ENCODE measurements at places on chromosomes 3 and 15.

DNA sequence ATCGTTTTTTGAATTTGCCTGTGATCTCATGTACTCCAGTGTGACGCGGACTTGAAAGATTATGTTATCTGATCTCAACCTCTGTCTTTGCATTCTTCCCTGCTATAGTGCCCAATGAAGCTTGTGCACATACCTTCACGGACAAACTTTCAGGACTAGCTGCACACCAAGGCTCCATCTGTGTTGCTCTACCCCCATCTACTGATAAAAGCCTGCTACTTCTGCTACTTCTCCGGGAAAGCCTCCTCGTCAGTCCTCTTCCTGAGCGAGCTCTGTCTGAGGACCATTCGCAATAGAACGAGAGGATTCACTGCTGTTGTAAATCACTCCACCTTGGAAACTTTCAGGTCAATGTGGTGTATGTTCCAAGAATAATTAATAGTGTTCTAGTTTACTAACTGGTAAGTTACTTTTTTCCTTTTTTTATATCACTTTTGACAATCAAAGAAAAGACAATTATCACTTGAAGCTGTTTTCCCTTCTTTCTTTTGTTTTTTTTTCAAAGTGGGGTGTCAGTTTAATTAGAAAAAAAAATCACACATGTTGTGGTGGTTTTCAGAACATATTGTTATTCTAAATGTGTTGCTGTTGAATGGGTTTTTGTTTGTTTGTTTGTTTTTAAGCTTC is 217.6 kb downstream of the ARRDC4 start:
- H3K4me3 ChIP-seq: no peak overlapping the region
- peaks cover 43% of the 10 kb centered on the region for H3K27me3 ChIP-seq
- peaks cover 8% of the 10 kb centered on the region for H3K4me1 ChIP-seq

- no peak for DNase-seq
- H3K27me3 ChIP-seq: no peaks in the 10 kb centered on the region
- H3K4me3 ChIP-seq: no peak overlapping the region
- no peaks in the 10 kb centered on the region for H3K4me1 ChIP-seq
Measured at GRCh38 chr3:185024406-185024805, 128.5 kb downstream of the C3orf70 start.

DNA sequence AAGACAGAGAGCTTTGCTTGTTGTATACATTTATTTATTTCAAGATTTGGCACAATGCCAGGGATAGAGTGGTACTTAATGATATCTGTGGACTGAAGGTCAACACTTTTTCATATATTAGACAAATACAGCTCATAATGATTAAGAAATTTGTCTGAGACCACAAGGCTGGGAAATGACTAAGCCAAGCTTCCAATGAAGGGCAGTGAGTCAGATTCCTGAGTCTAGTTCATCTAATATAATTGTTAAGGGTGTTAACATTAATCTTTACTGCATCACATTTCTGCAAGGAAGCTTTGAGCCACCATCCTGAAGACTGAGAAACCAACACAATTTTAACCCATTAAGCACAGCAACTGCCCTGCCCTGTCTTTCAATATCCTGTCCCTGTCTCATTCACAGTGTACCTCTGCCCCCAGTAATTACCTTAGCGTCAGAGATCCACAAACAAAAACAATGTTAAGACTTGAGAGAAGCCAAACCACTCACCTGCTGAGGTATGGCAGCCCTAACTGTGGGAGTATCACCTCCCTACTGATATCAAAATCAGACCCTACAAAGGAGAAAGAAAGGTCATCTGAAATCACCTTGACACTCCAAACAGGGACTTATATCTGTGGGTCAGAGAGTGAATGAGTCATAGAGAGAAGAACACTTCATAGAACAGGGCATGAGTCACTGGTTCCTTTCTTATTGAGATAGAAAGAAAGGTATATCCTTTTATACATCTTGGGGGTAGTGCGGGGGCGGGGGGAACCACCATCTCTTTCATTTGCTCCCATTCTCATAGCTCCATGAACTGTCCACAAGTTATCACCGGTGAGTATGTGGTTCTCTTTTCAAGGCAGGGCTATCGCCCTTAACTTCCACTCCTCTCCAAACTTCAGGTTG is 74.7 kb downstream of the MAGI1 start:
- peak overlapping the region; percentile 41 for H3K4me3 ChIP-seq
- DNase-seq: peak; percentile 32
- peaks cover 12% of the 10 kb centered on the region for H3K27me3 ChIP-seq
- H3K36me3 ChIP-seq: no peaks in the 10 kb centered on the region
- H3K4me1 ChIP-seq: peaks cover 15% of the 10 kb centered on the region

GRCh38 chr15:63156755-63157117 is 541 bp downstream of the RPS27L start:
- H3K27ac ChIP-seq: peak overlapping the region; percentile 97
- H3K4me3 ChIP-seq: peak overlapping the region; percentile 99
- H3K36me3 ChIP-seq: peaks cover 44% of the 10 kb centered on the region
- DNase-seq: peak; percentile 35
- peaks cover 24% of the 10 kb centered on the region for H3K4me1 ChIP-seq

DNA sequence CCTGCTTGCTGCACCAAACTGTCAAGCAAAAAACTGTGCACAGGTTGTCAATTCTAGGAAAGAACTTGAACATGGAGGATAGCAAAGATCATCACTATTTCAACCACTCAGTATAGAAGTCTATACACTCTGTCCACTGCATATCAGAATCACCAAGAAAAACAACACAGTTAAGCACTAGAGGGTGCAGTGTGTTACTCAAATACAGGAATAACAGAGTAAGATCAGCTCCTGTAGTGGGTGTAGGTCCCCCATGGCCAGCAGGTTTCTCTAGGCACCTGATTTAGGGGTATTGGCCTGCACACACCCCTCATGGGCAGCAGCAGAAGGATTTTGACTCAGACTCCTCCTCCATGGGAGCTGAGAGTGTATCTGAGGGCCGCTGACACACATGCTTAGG is 464.1 kb downstream of the EPHA6 start:
- H3K36me3 ChIP-seq: no peaks in the 10 kb centered on the region
- H3K27me3 ChIP-seq: no peaks in the 10 kb centered on the region
- no peak overlapping the region for H3K27ac ChIP-seq

- H3K36me3 ChIP-seq: no peaks in the 10 kb centered on the region
- no peak overlapping the region for H3K27ac ChIP-seq
- H3K27me3 ChIP-seq: peaks cover 22% of the 10 kb centered on the region
Measured at GRCh38 chr15:82804575-82804949, 1.3 kb downstream of the FSD2 start.

- H3K4me3 ChIP-seq: no peak overlapping the region
- no peaks in the 10 kb centered on the region for H3K36me3 ChIP-seq
- H3K27ac ChIP-seq: no peak overlapping the region
- H3K27me3 ChIP-seq: no peaks in the 10 kb centered on the region
- no peak for DNase-seq
- H3K4me1 ChIP-seq: no peaks in the 10 kb centered on the region
Measured at GRCh38 chr3:175743733-175744400, 884.7 kb downstream of the NAALADL2 start.

DNA sequence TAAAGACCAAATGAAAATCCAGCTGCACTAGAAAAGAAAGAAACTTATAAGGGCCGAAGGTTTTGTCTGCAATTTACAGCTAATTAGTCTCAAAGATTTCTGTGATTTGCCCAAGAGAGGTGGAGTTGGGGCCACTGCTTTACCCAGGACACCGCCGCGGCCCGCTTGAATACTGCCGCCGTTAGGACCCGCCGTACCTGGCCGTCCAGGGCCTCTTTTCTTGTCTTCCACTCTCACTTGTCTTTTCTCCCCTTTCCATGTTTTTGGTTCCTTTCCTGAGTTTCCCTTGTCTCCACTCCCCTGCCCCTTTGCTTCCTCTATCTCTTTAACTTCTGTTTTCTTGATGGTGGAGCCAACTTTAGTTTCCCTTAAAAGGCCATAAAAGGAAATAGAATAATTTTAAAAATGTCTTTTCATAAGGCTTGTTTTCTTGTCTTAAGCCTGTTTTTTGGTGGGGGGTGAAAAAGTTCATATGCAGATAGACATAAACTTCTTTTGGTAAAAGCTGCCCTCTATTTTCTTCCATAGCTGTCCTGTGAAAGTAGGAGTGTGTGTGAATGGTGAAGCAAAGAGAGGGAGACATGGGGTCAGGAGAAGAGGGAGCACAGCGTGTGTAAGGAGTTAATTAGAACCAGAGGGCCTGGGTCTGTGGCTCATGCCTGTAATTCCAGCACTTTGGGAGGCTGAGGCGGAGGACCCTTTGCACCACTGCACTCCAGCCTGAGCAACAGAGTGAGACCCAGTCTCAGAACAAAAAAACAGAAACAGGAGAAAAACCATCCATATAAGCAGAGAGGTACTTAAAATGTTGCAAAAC is 16.0 kb upstream of the CCNL1 start:
- H3K4me3 ChIP-seq: peak overlapping the region; percentile 87
- peaks cover 33% of the 10 kb centered on the region for H3K4me1 ChIP-seq
- no peaks in the 10 kb centered on the region for H3K27me3 ChIP-seq
- H3K27ac ChIP-seq: peak overlapping the region; percentile 99

DNA sequence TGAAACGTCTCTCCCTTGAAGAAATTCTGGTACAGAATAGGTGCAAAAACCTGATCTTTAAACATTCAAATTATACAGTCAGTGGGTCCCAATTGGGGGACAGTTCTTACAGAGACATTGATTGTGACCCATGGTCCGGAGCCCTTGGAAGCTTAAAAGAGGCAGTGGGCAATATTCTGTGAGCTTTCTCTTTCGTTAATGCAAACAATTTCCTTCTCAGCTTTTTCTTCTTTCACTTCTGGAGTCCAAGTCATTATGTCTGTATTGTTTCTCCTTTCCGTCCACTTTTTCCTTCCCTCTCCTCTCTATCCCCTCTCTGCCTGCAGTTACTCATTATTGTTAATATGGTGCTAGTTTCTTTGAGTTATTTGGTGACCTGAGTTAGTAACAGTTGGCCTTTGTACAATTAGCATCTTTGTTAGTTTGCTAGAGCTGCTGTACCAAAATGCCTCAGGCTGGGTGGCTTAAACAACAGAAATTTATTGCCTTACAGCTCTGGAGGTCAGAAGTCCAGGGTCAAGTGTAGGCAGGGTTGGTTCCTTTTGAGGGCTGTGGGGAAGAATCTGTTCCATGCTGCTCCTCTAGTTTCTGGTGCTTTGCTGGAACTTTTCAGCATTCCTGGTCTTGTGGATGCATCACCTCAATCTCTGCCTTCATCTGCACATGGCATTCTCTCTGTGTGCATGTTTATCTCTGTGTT is 102.6 kb downstream of the GMPS start:
- H3K27ac ChIP-seq: no peak overlapping the region
- no peaks in the 10 kb centered on the region for H3K36me3 ChIP-seq
- no peak for DNase-seq
- H3K27me3 ChIP-seq: no peaks in the 10 kb centered on the region

DNA sequence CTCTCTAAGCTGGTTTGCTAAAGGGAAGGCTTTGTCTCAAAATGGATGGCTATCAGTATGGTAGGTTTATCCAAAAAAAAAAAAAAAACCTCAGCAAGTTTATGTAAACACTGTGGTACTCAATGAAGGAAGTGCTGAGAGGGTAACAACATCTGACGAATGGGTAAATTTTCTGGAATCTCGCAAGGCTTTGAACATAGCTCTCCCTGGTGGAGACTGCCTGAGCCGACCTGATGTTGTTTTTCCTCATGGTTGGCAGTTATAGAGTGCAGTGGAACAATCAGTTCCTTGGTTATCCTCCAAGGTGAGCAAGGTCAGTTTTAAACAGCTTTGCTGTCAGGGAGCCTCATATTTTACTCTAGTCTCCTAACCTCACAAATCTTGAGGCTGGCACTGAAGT is 94.6 kb downstream of the ZPLD1 start:
- peaks cover 5% of the 10 kb centered on the region for H3K4me1 ChIP-seq
- no peak overlapping the region for H3K4me3 ChIP-seq
- peaks cover 10% of the 10 kb centered on the region for H3K27me3 ChIP-seq
- no peak overlapping the region for H3K27ac ChIP-seq
- no peaks in the 10 kb centered on the region for H3K36me3 ChIP-seq

- no peak for DNase-seq
- H3K36me3 ChIP-seq: peaks cover 3% of the 10 kb centered on the region
- no peaks in the 10 kb centered on the region for H3K27me3 ChIP-seq
- no peak overlapping the region for H3K4me3 ChIP-seq
Measured at GRCh38 chr15:22902578-22902977, 64.1 kb downstream of the NIPA2 start.

DNA sequence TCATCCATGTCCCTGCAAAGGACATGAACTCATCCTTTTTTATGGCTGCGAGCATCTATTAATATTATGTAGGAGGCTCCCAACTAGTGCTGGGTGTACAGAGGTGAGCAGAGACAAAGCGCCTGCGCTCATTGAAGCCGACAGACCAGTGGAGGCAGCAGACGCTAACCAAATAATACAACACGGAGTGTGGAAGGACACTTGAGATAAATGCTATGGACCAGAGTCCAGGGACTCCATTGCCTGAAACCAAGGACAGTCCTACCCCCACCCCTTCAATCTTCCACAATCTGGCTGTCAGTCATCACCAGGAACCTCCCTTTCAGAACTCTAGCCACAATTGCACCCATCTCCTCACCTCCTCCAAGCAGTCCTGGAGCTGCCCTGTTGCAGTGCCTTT is 41.5 kb downstream of the KLHL6 start:
- H3K4me3 ChIP-seq: no peak overlapping the region
- H3K4me1 ChIP-seq: peaks cover 69% of the 10 kb centered on the region
- no peaks in the 10 kb centered on the region for H3K27me3 ChIP-seq
- DNase-seq: peak; percentile 14

- no peak overlapping the region for H3K4me3 ChIP-seq
- no peak for DNase-seq
- peaks cover 24% of the 10 kb centered on the region for H3K27me3 ChIP-seq
- H3K27ac ChIP-seq: no peak overlapping the region
Measured at GRCh38 chr3:62312201-62312600, 61.1 kb downstream of the FEZF2 start.

- H3K4me1 ChIP-seq: no peaks in the 10 kb centered on the region
- no peak overlapping the region for H3K27ac ChIP-seq
- H3K36me3 ChIP-seq: no peaks in the 10 kb centered on the region
- peaks cover 19% of the 10 kb centered on the region for H3K27me3 ChIP-seq
- DNase-seq: no peak
Measured at GRCh38 chr3:62246094-62246493, 127.3 kb downstream of the FEZF2 start.

- H3K4me1 ChIP-seq: peaks cover 73% of the 10 kb centered on the region
- H3K27ac ChIP-seq: peak overlapping the region; percentile 97
- H3K27me3 ChIP-seq: no peaks in the 10 kb centered on the region
- DNase-seq: peak; percentile 61
- H3K4me3 ChIP-seq: peak overlapping the region; percentile 46
Measured at GRCh38 chr15:101126618-101127505, 125.0 kb downstream of the CHSY1 start.

DNA sequence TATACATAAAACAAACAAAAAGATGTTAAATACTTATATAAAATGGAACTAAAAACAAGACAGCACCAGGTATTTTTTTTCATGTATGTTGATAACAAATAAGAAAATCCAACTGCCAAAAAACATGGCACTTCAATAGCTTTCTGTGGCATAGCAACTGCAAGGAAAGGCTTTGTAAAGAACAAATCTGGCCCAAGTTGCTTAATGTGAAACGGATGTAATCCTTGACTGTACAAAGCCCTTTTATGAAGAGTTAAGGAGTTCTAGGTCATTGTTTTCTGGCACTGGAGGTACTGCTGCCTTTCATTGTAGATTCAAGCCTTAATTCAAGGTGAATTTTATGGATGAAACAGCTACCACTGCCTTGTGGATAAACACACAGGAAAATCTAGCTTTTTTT is 68.8 kb upstream of the SLC12A8 start:
- no peak overlapping the region for H3K4me3 ChIP-seq
- peaks cover 12% of the 10 kb centered on the region for H3K4me1 ChIP-seq
- no peak overlapping the region for H3K27ac ChIP-seq
- H3K36me3 ChIP-seq: peaks cover 64% of the 10 kb centered on the region
